ENCODE measurements at places on chromosomes 7 and 10. TPM values are rescaled to one million over a fixed set of nuclear protein-coding genes. Genes with fewer than 3 reads are reported as not detected.

GRCh38 chr7:96337519-96337918, 15.6 kb upstream of the SLC25A13 start:
- peak; percentile 38 for DNase-seq

- no peak for DNase-seq
Measured at GRCh38 chr10:45302573-45302972, 12.8 kb downstream of the OR13A1 start.

The TFEC gene
- 1.5 TPM for polyA plus RNA-seq

The DYNC1I1 gene
- polyA plus RNA-seq, result 0.87 TPM

DNA sequence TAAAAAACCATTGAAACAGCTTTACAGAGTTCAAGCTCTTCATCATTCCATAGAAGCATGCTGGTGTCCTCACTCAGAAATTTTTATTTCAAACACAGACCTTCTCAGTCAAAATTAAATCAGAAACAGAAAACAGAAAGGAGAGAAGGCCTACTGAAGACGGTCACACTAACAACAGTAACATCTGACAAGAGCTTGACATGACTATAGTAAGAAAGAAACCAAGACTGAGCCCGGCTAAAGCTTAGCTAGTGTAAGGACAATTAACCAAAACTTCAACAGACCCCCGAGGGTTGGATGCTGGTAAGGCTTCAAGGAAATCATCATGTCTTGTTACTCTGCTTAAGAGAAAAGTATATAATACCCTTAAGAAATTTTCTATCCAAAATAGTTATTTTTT, 38.6 kb downstream of the MTPN start:
- DNase-seq, result no peak

Data from muscle of back (tissue), 13 donors.